ENCODE measurements at places on chromosomes 2 and 18. TPM values are rescaled to one million over a fixed set of nuclear protein-coding genes. Genes with fewer than 3 reads are reported as not detected.

Gene GBX2
- total RNA-seq: 6.2 TPM

Gene TXNDC2
- total RNA-seq: 0.05 TPM

Gene TP53I3
- 64.3 TPM for total RNA-seq

Gene SOX11
- total RNA-seq: 11.9 TPM

Gene CDH2
- total RNA-seq: 285 TPM

Gene TCF4
- 55.0 TPM for total RNA-seq

Gene MZT2A
- 197 TPM for total RNA-seq

Gene OXER1
- not detected for total RNA-seq

Gene DYNC2LI1
- total RNA-seq: 35.4 TPM

DNA sequence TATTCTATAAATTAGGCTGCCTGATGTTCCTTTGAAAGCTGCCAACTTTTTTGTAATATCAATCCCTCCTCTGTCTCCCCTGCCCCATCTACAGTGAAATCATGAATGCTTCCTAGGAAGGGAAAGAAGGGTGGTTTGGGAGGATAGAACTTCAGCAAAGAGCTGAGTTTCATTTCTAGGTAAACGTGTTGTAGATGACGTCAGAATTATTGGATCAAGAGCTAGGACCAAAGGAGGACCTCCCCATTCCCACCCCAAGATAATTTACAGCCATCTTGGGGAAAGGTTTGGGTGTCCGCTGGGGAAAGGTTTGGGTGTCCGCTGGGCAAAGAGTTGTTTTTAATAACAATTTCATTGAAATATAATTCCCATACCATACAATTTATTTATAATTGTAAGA lies 11.2 kb upstream of the ANKRD53 start:
- no peak for DNase-seq

DNA sequence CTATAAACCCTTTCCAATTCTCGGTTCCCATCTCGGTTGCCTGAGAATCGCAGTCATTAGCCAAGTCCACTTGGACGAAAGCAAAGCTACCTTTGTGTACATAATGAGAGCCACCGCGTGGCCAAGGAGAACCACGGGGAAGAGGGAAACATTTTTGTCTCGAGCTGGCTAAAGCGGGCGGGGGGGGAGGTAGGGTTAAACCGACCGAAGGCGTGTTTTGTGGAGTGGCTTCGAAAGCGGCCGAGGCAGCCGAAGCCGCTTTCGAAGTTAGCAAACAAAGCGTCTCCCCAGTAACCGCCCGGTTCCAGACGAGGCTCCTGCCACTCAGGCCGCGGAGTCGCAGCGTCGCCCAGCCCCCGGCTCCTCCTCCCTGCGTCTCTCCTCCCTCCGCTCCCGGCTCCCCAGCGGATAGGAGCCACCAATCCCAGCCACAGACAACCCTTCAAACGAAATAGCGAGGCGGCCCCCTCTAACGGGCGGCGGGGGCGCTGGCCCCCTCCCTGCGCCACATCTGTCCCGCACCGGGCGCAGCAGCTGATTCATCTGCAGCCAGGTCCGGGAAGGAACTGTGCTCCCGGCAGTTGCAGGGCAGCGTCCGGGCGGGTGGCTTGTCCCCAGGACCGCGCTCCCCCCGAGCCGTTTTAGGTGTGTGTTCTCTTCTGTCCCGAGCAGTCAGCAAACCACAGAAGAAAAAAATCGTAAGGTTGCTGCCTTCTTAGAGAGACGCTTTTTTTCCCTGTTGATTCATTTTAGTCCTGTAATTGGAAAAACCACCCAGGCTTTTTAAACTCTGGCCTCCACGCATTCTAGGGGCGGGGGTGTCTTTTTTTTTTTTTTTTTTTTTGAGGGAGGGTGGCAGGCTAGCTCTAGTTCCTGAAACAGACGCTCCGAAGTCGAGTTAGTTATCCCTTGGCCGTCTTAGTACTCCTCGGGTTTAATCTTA lies 1.8 kb upstream of the TGIF1 start:
- peak; percentile 94 for DNase-seq

GRCh38 chr2:98935111-98935770 lies 784 bp downstream of the CRACDL start:
- DNase-seq: no peak

- peak; percentile 79 for DNase-seq
These were observed 209.4 kb upstream of the CXCR4 start for GRCh38 chr2:136327162-136327852.

- DNase-seq: no peak
These were observed 911.6 kb downstream of the TDRD15 start for GRCh38 chr2:22035361-22035830.

GRCh38 chr2:171478345-171478744 lies 43.9 kb upstream of the CYBRD1 start:
- DNase-seq: peak; percentile 42

DNA sequence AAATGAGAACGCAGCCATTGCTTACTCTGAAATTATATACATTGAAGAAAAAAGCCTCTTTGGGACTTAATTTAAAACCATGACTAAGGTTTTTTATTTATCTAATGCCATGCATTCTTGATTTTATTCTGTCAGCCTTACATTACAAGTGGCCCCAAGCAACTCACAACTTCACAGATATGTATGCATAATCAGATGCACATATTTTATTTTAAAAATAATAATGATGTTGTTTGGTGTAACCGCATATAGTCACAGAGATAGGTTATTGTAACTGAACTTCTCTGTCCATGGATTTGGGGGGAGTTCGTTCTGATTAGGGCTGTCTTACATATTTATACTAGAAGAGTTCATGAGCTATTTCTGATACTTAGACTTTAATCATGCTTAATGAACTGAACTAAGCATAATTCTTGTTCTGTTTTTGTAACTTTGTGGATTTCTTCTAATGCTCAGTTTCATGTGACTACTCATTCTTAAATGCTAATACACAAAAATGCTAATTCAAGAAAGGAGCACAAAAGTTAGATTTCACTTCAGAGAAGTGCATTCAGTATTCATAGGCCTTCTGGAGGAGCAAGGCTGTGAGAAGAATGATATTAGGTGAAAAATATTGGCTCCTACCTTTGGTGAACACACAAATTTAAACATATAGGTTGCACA lies 26.2 kb downstream of the MEIS1 start:
- no peak for DNase-seq

DNA sequence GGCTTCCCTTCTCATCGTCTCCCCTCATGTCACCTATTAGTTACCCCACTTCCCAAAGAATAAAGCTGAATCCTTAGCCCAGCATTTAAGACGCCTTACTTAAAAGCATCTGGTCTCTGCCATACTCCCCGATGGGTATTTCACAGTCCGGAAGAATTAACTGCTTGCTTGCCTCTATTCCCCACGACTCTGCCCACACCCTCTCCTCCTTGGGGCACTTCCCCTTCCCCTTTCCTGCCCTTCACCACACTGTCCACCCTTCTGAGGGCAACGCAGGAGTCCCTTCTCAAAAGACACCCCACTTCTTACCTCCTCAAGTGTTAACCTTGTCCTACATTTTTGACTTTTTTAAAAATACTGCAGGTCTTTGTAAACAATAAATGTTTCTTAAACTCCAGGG lies 60.1 kb upstream of the RMP24 start:
- DNase-seq: no peak

DNA sequence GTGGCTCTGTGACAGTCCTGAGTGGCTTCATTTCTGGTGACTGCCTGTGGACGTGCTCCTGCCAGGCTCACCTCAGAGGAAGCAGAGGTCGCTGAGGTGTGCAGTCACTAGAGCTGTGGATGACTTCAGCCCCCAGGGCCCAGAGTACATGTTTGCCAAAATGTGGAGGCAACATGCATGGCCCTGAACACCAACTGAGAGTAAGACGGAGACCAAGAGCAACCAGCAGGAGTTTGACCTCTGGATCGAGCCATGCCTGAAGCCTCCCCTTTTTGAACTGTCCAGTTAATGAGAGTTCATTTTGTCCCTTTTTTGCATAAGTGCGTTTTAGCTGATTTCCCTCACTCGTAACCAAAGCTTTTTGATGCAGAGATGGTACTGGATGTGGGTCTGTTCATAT lies 184.9 kb downstream of the RTP5 start:
- no peak for DNase-seq

DNA sequence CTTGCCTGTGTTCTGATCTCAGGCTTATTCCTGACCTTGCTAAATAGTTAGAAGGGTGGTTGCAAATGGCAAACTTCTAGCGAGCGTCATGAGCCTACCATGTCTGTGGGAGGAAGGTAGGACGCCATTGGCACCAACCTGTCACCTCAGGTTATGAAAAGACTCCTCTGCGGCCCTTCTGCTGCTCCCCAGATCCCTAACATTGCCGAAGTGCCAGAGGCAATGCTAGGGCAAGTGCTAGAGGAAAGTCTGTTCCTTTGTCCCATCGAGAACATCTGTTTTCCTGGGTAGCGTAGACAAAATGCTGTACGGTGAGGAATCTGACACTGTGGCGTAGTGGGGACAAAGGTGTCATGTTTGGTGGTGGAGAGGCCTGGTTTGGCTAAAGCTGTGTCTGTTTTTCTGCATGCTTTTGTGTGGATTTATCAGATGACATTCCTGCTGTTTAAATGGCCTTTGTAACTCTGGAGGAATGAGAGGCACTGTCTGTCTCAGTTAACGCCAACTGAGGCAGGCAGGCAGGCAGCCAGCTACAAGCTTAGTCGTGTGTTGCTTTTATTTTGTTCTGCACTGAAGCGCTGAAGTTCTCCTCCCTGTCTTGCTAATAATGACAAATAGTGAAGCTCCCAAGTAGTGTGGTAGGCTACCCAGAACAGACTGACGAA lies 94.1 kb downstream of the PRPF40A start:
- no peak for DNase-seq

DNA sequence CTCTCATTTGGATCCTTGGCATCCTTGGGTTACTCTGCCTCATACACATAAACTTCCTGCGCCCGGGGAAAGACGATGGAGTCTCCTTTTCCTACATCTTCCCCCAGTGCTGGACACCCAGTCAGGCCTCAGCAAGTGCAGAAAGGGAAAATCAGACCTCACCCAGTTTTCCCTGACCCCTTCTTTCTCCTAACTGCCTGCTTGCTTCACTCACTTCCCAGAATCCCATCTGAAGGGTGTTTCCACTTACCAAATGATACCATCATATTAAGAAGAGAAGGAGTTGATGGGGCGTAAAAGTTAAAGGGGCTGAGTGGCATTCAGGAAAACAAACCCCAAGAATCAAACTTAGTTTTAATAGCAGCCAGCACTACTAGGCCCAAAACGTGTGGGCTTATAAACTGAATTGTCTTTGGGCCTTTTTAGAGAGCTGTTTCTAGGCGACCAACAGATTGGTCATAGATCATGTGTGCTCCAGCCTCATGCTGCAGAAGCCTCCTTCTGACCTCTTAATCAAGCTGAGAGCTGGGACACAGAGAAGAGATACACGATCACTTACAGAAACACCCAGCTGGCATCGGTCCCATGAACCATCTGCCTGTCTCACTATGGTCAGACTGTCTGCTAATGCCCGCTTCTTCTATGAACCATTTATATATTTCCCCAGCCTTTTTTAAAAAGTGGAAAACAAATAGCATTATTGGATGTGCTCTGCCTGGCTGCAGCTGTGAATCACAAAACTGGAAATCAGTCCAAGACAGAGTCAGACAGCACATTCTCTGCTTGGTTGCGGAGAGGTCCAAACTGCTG lies 165.7 kb upstream of the SLC14A2 start:
- DNase-seq: no peak

DNA sequence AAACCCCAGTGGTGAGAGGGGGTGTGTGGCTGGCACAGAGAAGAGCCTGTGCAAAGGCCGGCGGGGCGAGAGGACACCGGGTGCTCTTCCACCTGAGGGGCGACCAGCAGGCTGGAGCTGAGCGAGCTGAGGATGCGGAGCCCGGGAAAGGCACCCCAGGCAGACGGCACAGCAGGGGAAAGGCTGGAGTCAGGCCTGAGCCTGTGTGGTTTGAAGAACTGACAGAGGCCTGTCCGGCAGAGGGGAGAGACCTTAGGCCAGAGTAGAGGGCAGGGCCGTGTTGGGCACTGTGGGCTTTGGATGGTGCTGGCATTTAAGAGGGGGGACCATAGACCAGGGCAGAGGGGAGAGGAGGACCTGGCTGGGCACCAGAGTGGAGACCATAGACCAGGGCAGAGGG lies 149.8 kb downstream of the RTP5 start:
- DNase-seq: no peak

GRCh38 chr18:29361843-29362242 lies 1184.9 kb upstream of the CDH2 start:
- no peak for DNase-seq

All from A172 (cell line).